ENCODE measurements at places on chromosomes 1 and 21.

DNA sequence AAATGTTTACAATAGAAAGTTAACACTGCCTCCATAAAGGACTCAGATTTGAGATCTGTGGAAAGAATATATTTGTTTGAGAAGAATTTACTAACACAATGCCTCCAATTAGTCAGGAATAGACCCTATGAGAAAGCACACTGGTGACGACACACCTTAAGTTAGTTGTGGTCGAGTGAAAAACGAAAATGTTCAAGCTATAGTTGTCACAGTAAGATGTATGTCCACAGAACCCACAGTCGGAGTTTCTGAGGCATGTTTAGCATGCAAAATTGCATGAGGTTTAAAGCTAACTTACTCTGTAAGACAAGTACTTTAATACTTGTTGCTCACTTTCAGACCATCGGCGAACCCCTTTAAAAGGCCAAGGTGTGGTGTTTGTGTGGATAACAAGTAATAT, 69.9 kb upstream of the SIPA1L2 start:
- DNase-seq, result no peak

- peak; percentile 31 for DNase-seq
Measured at GRCh38 chr21:29025328-29025713, 853 bp downstream of the USP16 start.

- DNase-seq, result no peak
Measured at GRCh38 chr1:45297666-45298356, 28.9 kb upstream of the HPDL start.

DNA sequence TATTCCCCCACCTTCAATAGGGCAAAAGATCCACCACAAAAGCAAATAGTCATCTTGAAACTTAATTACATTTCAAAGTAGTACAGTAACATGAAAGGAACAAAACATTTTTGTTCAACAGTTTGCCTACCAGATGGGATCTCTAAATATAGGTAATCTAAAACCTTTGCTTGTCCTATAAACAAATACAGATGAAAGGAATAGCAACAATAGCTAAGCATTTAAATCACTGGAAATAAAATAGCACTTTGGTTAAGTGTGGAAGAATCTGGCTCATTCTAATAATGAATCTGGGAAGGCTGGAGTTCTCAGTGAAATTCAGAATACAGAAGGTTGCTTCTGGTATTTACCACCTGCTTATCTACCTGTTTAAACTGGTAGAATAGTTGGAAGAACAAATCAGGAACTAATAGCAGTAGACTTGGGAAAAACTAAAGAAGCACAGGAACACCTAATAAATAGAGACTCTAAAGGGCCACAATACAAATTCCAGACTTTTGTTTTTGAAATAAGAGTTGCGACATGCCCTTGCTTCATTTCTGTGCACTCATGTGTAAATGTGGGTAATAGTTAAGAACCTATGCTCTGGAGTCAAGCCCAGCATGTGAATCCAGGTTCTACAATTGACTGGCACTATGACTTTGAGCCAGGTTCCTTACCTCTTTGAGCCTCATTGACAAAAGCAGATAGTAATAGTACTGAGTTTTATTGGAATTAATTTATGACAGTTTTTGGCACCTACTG, 2.3 kb upstream of the LYPLAL1 start:
- peak; percentile 39 for DNase-seq

DNA sequence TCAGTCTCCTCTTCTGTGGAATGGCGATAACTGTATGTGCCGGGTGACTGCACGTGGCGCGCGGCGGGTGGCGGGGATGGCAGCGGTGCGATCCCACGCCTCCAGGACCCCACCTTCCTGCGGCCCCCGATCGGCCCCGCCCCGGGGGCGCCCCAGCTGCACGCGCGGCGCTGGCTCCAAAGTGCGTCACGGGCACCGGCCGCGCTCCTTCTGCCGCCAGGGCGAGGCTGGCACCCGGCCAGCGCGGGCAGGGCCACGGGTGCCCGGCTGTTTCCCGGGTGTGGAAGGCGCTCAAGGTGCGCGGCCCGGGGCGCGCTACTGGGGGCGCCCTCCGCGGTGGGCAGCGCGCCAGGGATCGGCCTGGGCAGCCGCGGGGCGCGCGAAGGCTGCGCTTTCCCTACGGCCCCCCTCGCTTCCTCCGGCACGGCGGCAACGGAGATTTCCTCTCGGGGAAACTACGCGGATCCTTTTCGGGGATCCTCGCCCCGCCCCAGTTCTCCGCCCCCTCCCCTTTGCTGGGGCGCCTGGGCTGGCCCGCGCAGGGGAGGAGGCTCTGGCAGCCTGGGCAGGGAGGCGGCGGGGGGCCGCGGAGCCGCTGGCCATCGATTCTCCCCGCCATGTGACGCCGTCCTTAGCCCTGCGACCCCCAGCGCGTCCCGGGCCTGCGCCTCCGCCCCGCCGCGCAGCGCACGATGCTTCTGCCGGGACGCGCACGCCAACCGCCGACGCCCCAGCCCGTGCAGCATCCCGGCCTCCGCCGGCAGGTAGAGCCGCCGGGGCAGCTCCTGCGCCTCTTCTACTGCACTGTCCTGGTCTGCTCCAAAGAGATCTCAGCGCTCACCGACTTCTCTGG, at the start of gene EVA1C:
Gene EVA1C (plus strand): TSS at position 545 of the 853 bp plus-strand sequence. CDS start 148 bp downstream, at position 693.
- DNase-seq, result no peak
